GM19239 (cell line): ENCODE measurements at places on chromosomes 2 and 18.

- no peak for DNase-seq
Measured at GRCh38 chr2:106638580-106638979, 151.4 kb downstream of the CD8B2 start.

GRCh38 chr2:159035790-159036411 is 67.5 kb downstream of the TANC1 start:
- DNase-seq, result no peak

DNA sequence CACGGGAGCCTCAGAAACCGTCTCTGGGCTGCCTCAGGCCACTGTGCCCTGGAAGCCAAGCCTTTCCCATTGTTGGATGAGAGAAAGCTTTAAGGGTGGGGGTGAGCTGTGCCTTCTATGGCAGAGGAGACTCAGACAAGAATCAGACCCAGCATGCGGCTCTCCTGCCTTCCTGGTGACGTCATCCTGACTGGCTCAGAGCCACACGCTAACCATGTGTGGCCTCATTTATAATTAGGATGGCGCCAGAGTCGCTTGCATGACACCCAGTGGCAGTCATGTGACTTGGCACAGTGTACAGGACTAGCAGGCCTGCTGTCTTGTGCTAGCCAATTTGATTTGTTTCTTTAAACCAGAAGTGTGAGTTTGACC is 99.1 kb downstream of the SH3BP4 start:
- no peak for DNase-seq

- DNase-seq, result peak; percentile 55
Measured at GRCh38 chr2:69565431-69565839, 78.1 kb downstream of the AAK1 start.

DNA sequence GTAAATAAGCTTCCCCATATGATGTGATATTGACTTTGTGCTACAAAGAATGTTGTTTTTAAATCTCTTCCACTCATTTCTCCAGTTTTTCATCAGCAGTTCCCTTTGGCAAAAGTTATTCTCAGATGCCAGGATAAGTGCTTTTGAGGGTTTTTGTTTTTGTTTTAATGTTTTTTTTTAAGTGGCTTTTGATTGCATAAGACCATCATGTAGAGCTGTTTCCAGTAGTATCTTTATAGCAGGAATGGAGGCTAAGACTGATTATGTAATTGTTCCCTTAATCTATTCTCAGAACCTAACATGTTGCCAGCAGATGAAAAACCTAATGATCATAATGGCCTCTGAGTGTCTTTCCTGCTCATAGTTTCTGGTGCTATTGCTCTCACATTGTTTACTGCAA is 77.9 kb downstream of the CABLES1 start:
- no peak for DNase-seq

DNA sequence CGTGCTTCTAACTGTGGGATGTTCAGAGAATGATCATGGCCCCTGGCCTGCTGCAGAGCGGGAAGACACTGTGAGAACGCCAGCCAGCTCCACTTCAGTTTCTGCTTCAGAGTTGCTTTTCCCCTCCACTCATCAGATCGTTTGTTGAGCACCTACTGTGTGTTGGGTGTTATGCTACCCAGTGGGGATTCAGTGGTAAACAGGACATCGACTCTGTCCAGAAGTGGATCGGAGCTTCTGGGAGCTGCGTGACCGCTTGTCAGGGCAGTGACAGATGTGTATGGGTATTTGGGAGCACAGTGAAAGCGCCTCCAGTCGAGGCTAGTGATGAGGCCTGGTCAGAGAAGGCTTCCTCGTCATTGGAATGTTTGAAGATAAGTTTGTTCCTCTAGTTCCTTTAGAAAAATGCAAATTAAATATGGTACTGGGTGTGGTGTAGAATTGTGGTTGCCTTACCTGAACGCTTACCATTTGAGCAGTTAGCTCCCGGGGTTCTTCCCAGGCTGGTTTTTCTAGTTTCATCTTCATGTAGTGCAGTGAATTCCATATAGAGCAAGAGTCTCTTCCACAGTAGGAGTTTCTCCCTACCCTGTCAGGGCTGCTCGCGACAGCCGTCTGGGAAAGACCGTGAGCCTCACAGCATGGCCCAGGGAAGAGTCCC is 2.8 kb downstream of the RAB12 start:
- no peak for DNase-seq

DNA sequence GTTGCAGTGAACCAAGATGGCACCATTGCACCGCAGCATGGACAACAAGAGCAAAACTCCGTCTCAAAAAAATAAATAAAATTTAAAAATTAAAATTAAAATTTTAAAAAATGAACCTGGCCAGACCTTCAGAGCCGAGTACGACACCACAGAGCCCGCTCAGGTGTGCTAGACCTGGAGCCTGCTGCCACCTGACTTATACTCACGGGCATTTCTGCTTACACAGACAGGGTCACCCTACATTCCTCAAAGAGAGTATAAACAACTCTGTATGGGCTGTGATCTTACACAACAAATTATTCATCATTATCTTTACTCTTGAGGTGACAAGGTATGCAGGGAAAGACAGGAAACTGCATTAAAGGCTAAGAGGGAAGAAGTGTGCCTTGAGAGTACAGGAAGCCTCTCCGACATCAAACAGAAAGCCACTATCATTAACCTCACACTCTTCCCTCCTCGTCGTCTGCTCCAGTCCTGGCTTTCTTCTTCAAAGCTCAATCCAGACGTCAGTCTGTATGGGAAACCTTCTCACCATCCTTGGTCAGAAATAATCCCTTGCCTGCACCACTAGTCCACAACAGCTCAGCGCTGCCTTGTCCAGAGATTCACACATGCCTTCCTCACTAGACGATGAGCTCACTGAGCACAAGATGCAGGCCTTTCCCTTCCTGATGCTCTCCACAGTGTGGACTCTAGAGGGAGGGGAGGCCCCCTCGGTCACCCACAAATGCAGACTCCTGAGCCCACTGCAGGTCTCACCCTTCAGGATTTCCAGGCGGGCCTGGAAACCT is 56.2 kb downstream of the UXS1 start:
- DNase-seq, result no peak

GRCh38 chr2:223264541-223265193 is 212.7 kb downstream of the KCNE4 start:
- DNase-seq, result no peak

DNA sequence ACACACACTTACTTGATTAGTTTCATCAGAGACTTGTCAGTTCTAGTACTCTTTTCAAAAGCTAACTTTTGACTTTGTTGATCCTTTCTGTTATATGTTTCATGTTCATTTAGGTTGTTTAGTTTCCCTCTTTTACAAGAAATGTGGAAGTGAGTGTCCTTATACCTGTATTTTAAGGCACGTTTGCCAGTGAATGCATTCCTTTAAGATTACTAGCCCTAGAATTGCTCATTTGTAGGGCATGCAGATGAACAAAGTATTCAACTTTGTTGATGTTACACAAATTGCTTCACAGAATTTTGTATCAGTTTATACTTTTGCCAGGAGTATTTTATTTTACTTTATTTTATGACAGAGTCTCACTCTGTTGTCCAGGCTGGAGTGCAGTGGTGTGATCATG is 6.3 kb downstream of the IL1RL2 start:
- no peak for DNase-seq

DNA sequence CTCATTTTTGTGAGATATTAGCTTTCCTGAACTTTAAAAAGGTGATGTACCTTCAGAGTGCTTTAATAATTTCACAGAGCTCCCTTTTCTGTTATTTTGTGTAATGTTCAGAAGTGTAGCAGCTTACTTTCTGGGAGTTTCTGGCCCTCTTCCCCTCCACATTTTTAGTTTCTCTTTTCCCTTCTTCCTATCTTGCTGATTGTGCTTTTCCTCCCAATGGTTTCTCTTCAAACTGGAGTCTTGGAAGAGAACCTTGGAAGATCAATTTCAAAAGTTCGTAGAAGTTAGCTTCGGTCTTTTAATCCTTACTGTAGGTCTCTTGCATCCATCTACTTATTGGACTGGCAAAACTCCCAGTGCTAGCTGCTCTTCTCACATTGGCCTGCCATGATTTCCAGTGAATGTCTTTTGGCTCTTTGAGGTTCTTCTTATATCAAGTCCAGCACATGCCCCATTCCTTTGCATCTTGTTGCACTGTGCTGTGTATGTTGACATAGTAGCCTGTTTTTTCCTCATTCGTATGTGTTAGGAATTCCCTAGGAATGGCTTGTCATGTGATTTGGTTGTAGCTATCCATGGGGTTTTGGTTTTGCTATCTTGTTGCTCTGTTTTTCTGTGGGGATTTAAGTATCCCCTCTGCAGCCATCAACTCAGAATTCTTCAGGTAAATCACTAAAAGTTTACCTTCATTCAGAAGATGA is 7.8 kb downstream of the CCNT2 start:
- DNase-seq, result no peak

DNA sequence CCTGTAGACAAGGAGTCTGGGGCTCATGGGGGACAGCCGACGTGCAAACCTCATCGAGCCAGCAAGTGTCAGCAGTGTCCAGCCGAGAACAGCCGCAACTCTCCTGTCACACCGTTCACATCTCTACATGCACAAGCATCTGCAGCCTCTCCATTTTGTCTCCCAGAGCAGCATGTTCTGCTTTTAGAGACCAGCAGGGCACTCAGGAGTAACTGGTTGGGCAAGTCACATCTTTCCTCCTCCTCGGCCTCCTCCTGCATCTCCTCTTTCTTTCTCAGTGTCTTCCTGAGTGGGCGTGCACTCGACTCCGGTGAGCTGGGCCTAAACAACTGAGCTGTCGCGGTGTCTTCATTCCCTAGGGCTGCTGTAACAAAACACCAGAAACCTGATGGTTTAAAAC is 249.9 kb downstream of the SH3BP4 start:
- DNase-seq, result no peak

DNA sequence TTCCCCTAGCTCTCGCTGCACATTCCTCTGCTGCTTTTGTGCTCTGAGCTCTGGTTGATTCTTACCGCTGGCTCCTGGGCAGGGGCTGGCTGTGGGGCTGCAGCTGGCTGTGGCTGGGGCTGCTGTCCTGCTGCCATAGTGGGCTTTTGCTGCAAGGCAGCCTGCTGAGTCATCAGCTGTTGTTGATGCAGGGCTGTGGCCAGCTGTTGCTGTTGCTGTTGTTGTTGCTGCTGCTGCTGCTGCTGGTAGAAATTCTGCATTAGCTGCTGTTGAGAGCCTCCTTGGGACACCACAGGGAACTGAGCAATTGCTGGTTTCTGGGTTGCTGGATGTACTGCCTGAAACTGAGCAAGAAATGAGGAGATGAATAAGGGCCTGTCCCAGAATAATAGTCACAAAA is 77.2 kb upstream of the NFU1 start:
- DNase-seq, result no peak

- DNase-seq, result no peak
Measured at GRCh38 chr2:120546048-120546864, 189.4 kb upstream of the GLI2 start.

GRCh38 chr2:240596080-240596460 is 9.5 kb downstream of the CAPN10 start:
- no peak for DNase-seq

DNA sequence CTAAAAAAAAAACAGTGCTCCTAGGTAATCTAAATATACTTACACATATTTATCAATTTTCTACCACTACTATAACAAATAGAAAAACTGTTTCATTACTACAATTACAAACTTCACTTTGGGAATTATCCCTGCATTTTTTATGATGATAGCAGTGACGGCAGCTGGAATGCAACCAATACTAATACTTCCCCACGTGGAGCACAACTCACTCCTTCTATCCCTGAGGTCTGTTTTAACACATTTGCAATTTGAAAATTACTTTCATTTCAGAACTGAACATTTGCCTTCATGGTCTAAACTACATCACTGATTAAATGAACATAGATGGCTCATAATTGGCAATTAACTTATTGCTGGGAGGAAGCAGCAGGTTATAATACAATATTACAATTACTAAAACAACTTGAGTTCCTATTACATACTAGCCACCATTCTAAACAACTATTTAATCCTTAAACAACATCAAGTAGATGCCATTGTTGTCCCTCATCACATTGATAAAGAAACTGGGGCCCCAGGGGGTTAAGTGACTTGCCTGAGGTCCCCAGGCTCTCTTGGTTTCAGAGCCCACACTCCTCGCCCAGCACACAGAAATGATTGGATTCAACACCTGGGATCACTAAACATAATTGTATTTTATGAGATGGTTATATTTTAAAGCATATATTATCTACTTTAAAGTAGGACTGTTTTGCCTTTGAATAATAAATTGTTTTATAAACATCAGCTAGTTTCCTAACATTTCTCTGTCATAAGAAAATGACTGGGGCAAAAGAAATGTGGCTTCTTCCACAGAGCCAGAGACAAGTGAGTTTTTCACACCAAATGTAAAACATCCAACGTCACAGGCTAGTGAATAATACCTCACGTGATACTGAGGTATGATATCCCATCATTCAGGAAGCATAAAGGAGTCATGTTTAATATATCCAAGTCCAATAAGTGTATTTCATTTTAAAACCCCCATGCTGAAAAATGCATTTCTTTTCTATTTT is 6.2 kb downstream of the COLEC12 start:
- DNase-seq, result no peak

GRCh38 chr2:63049211-63049969 is 1.2 kb upstream of the OTX1 start:
- DNase-seq, result peak; percentile 7

- DNase-seq, result no peak
Measured at GRCh38 chr18:48408111-48408726, 964 bp downstream of the ZBTB7C start.

- DNase-seq, result no peak
Measured at GRCh38 chr18:61388010-61388409, 54.8 kb downstream of the CDH20 start.

GRCh38 chr2:100291152-100291970 is 30.9 kb downstream of the LONRF2 start:
- DNase-seq, result no peak

DNA sequence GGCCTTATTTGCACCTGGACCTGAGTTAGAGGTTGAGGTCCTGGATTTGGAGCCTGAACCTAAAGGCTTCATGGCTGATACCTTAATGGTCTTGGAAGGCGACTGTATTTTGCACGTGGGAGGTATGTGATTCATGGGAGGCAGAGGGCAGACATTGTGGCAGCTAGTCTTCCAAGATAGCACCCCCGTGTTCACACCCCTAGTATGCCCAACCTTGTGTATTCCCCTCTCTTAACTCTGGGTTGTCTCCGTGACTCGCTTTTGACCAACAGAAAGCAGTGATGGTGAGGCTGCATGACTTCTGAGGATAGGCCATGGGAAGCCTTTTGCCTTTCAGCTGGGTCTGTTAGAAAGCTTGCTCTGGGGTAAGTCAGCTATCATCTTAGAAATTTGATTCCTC is 45.8 kb upstream of the HAAO start:
- DNase-seq, result no peak

DNA sequence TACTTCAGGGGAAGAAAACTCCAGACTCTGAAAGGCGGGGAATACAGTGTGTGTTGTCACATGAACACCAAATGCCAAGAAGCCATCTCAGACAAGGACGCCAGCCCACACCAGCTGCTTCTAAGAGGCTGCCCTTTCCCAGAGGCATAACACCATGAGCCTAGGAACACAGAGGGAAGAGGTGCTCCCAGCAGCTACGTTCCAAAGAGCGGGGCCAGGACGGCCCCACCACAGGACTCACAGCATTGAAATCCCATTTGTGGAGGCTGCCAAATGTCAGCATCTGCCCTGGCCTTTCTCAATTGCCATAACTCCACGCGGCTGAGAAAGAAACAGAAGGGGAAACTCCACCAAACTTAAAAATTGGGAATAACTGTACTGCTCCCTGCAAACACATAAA is 20.1 kb upstream of the ID2 start:
- no peak for DNase-seq
